Umbilical cord (tissue), 2 donors: ENCODE measurements at places on chromosomes 1 and 21.

- DNase-seq = no peak
These were observed 185.7 kb downstream of the IGSF21 start for GRCh38 chr1:18293291-18293690.

- DNase-seq = no peak
These were observed 86.7 kb downstream of the DDX20 start for GRCh38 chr1:111842411-111842810.

- DNase-seq = peak; percentile 43
These were observed 89.8 kb downstream of the ADSS2 start for GRCh38 chr1:244361764-244362473.

DNA sequence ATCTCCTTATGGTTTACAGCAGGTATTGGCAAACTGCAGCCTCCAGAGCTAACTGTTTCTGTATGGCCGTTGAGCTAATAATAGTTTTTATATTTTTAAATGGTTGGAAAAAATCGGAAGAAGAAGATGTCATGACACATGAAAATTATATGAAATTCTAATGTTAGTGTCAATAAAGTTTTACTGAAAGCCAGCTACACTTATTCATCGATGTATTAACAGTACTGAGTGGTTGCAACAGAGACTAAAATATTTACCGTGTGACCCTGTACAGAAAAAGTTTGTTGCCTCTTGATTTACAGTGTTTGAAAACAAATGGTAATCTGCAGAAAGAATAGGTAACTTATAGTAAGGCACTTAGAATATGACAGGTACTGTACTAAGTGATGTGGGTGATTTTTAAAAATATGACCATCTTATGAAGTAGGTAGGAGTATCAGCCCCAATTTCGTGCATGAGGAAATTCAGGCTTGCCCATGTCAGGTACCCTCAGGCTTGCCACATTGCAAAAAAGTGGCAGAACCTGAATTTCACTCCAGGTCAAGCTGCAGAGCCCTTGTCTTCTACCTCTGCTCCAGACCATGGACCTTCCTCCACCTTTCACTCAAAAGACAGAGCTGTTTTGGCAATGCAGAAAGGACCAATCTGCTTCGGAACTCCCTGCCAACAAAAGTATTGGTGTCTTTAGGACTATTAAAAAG, 311.9 kb upstream of the RUNX1 start:
- no peak for DNase-seq

DNA sequence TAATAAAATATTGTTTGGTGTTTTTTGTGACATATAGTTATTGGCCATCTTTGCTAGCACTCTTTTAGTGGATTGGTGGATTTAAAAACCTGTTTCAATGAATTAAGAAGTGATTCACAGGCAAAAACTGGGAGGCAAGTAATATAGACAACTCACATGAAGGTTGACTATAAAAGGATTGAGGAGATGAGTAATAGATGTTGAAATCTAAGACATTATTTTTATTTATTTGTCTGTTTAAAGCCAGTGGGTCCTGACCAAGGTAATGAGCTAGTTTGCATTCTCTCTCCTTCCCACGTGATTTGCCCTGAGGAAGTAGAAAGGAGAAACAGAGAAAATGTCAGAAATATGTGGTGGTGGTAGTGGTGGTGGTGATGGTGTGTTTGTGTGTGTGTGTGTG, 351.5 kb upstream of the ZP4 start:
- DNase-seq = no peak

DNA sequence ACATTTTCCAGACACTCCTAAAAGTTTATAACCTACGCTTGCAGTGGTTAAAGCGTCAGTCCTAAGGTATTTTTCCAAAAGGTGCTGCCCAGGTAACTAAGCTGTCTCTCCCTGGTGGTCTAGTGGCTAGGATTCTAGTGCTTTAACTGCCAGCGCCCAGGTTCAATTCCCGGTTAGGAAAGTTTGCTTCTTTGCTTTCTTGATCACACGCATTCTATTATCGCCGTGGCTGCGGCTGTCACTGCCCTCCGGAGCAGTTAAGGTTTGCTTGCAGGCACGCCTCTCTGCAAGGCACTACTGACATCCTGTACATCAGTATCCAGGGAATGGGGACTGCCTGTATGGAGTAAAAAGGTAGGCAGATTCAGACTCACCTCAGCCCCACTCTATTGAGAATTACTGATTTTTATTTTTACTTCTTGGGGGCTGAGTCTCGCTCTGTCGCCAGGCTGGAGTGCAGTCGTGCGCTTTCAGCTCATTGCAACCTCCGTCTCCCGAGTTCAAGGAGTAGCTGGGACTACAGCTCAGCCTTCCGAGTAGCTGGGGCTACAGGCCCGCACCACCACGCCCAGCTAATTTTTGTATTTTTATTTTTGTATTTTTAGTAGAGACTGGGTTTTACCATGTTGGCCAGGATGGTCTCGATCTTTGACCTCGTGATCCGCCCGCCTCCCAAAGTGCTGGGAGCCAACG, 53.2 kb upstream of the CFAP126 start:
- DNase-seq = no peak

DNA sequence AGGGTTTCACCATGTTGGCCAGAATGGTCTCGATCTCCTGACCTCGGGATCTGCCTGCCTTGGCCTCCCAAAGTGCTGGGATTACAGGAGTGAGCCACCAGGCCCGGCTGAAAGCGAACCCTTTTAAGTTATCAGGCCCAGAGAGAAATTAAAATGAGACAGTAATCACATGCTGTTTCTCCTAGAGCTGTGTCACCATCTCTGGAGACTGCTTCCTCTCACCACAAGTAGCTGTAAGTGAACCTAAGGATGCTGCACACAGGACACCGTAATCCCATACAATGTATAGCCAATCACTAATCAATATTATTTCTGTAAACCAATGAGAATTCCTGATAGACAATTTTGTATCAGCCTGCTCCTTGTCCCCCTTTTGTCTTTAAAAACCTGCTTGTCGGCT, 5.7 kb upstream of the CSTB start:
- DNase-seq = no peak
